ENCODE measurements at places on chromosomes 12 and 14.

DNA sequence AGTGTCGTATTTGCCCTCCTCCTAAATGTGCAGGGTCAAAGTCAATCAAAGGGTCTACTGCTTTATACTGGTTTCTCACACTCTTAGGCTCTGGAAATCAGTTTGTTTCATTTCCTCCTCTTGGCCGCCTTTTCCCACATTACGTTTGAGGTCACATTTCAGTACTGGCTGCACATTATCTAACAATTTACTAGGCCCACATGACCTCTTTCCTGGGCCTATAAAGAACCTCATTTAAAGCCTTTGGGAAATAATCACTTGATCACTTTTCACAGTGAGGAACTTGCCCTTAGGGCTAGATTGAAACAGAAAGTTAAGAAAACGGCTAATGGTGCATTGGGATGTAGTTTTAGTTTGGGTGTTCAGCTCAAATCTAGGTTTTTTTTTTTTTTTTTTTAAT lies 497.5 kb downstream of the RERGL start:
- DNase-seq: no peak

DNA sequence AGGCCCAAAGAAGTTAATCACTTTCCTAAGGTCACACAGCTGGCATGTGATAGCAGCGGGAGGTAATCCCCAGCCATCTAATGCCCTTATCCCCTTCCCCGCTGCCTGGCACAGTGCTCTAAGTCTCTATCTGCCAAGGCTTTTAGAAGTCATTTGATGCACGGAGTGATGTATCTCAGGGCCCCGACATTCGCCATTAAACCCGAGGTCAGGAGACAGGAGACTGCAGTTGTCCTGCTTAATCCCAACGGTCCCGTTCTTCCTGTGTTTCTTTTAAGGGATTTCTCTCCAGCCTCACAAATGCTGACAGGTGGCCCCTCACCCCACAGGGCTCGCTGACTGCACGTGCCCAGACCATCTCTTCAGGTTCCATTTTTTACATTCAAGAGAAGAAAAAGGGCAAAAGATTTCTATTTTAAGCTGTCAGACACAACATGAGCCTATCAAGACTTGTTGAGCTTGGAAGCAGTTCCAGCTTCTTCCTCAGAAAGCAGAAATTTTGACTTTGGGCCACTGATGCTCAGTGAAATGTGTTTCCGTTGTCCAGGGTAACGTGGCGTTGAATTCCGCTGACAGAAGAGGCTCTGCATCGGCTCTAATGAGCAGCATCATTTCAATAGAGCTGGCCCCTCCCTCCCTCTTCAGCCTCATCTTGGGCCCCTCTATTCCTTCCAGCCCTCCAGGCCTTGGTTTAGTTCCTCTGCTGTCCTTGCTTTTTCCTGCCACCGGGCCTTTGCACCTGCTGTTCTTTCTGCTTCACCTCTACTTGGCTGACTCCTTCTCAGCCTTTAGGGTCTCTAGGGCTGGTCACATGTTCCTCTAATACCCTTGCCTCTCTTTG lies 171.5 kb downstream of the CHST11 start:
- no peak for DNase-seq

- DNase-seq: no peak
These were observed 9.7 kb downstream of the PAWR start for GRCh38 chr12:79681008-79681590.

DNA sequence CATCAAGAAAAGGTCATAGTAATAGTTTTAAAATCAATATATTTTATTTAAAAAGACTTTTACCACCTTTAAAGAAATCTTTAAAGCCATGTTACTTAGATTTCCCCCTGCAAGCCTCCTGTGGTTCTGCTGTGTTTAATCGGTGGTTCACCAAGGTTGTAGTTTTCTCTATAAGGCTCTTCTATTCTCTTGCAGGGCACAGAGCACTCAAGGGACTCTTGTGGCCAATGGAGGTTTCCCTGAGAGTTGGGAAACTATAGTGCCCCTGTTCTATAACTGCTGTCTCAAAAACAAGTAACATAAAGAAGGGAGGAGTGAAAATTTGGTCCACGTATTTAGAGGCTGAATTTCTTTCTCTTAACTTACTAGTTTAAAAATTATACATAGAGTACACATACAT lies 25.0 kb downstream of the DACT1 start:
- DNase-seq: no peak

GRCh38 chr12:20528208-20528607 lies 159.9 kb downstream of the PDE3A start:
- DNase-seq: no peak

DNA sequence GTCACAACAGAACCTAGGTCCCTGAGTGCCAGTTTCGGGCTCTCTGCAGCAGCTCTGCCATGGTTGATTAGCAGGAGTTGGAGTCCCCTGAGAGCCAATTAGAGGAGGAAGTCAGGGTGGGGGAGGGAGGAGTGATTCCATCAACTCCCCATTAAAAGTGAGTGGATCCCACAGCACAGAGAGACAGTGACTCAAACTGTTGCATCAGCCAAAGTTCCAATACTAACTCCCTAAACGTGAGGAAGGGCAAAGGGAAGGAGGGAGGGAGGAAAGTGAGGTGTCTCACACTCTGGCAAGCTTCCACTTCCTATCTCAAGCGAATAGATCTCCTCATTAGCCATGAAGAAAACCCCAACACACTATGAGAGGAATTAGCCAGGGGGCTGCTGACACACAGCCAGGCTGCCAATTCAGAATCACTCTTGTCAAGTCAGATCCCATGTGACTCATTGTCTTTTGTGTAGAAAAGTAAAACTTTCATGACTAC lies 23.6 kb downstream of the OR11H4 start:
- DNase-seq: no peak

DNA sequence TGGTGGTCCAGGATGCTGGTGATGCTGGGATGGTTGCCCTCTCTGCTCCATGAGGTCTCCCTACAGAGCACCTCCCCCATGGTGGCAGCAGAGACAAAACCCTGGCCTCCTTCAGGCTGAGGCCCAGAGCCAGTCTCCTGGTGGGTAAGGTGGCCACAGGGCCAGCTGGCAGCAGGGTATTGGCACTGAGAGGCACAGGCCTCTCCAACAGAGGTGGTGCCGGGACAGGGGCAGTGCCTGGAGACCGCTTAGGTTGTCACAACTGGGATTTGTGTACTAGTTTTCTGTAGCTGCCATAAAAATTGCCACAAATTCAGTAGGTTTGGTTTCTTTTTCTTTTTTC lies 6.1 kb upstream of the MTA1 start:
- no peak for DNase-seq

GRCh38 chr12:104292872-104293794 lies 10.4 kb upstream of the EID3 start:
- DNase-seq: no peak

GRCh38 chr12:38903596-38903995 lies 1.8 kb downstream of the CPNE8 start:
- no peak for DNase-seq

DNA sequence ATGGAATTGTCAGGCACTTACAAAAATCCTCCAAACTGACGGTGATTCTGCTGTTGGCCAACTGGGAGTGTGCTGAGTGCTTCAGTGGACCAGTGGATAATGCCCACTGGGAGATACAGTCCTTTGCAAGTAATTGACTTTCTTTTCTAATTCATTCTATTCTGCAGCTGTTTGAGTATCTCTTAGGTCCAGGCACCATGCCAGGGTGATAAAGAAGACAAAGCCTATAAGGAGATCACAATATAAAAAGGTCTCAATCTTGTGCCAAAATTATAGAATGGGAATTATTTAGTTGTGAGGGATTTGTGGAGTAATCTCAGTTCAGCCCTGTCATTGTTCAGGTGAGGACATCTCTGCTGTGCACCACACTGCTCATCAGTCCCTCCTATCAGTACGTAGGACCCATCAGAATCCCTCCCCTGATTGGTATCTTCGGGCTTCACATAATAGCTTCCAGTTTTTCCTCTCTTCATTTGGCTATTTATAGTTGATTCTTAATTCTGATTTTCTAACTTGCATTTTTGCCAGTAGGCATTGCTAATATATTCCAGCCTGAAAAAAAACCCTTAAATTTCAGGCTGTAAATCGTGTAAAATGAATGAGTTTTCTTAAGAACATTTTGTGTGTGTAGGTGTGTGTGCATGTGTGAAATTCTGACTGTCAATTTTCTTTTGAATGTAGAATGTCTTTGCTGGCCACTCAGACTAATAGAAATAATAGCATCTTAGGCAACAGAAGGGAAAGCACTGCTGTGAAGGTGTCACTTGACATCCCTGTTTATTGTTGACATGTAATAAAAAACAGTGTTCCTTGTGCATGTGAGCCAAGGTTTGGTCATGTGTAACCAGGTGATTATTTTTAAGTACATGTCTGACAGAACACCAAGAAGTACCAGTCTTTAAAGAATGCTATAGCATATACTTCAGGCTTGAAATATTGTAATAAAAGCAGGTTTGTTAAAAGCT lies 457.6 kb upstream of the RGS6 start:
- no peak for DNase-seq

GRCh38 chr12:50845021-50845647 lies 2.4 kb downstream of the TMPRSS12 start:
- no peak for DNase-seq

GRCh38 chr12:41190338-41190737 lies 2.2 kb downstream of the PDZRN4 start:
- DNase-seq: no peak

- no peak for DNase-seq
These were observed 118.6 kb downstream of the CRACR2A start for GRCh38 chr12:3634348-3634747.

DNA sequence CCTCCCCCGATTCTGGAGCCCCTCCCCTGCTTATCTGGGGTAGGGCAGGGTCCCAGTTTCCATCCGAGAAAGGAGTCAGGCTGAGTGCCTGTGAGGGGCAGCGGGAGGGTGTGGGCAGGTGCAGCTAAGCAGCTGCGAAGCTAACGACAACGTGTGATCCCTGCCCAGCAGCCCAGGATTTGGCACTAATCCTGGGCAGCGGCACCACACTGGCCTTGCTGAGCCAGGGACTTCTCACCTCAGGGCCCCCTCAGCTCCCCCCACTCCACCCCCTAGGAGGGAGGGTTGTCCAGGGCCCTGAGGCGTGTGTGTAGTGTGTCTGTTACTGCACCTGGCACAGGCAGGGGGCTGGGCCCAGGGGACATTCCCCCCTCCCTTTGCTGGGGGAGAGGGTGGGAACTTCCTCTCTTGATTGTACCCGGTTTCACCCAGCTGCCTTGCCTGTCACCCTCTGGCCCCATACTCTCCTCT lies 1.8 kb downstream of the SMIM41 start:
- DNase-seq: no peak

DNA sequence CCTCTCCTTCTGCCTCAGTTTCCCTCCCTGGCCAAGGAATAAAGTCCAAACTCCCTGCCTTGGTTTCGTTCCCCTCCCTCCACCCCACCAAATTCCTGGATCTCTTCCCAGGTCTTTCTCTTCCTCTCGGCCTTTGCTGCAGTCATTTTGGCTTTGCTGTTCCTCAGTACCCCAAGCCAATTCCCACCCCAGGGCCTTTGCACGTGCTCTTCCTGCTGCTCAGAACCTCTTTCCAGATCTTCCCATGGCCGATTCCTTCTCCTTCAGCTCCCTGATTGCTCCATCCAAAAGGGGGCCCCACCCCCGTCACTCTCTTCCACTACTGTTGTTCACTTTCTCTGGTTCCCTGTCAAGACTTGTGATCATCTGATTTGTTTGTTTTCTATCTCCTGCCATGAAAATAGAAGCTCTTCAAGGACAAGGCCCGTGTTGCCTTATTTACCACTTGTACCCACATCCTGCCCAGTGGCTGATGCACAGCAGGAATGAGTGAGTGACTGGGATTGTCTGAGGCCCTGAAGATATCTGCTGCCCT lies 3.1 kb downstream of the HNF1A start:
- no peak for DNase-seq

DNA sequence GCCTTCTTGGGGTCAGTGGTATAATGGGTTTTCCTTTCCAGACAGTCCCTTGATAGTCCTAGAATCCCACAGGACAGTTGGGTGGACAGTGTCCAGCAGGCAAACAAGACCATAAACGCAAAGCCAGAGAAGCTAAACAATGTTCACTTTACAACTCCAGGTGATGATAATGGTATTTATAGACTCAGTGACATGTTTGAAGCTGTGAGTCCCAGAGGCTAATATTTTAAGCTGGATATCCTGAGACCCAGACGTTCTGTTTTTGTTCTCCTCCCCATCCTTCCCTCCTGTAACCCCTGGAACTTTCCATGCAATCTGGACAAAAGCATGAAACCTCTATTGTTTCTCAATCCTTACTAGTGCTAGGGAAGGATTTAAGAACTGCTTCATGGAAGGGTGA lies 121.0 kb downstream of the ZFP36L1 start:
- DNase-seq: no peak

DNA sequence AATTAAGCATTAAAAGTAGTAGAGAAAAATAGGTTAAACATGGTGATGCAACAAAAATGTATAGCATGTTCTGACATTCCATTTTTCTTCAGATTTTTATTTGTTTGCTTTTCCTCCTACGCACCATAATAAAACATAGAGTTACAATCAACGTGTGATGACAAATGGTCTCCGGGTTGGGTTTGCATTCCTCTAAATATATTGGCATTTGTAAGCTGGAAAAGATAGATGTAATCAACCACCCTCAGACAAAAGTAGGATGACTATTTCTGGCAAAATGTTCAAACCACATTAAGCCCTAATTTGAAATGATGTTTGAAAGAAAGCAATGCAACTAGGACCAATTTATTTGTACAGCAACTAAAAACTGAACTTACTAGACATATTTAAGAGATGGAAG lies 58.4 kb downstream of the SLC25A21 start:
- DNase-seq: no peak

- DNase-seq: no peak
These were observed 30.8 kb downstream of the GYS2 start for GRCh38 chr12:21573733-21574358.

- DNase-seq: no peak
These were observed 104.9 kb downstream of the PDZRN4 start for GRCh38 chr12:41293011-41293410.

DNA sequence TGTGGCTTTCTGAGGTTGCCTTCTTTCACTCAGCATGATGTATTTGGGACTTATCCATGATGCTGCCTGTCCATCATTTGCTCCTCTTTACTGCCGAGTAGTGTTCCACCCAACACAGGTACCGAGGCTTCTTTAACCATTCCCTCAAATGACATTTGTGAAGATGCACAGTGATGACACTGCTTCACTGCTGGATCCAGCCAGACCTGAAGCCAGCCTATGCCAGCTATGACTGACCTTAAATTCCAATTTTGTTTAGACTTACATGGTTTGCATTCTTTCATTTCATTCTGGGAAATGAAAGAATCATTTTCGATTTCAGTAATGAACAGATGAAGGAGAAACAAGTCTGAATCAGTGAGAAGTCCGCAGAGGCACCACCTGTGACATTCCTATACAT lies 271.0 kb downstream of the AACS start:
- DNase-seq: no peak

GRCh38 chr12:15088105-15088504 lies 115.3 kb downstream of the PDE6H start:
- no peak for DNase-seq

- DNase-seq: no peak
These were observed 40.2 kb upstream of the EMP1 start for GRCh38 chr12:13156277-13156676.

- no peak for DNase-seq
These were observed 24.2 kb downstream of the YY1 start for GRCh38 chr14:100263141-100263540.

Measured in activated gamma-delta T cell (primary cell).